ENCODE measurements at places on chromosomes 6 and 20.
A peak's percentile ranks its signal among the peaks of the same experiment; 100 is the strongest.

- DNase-seq: peak; percentile 48
These were observed 163.6 kb upstream of the CENPW start for GRCh38 chr6:126176282-126176681.

DNA sequence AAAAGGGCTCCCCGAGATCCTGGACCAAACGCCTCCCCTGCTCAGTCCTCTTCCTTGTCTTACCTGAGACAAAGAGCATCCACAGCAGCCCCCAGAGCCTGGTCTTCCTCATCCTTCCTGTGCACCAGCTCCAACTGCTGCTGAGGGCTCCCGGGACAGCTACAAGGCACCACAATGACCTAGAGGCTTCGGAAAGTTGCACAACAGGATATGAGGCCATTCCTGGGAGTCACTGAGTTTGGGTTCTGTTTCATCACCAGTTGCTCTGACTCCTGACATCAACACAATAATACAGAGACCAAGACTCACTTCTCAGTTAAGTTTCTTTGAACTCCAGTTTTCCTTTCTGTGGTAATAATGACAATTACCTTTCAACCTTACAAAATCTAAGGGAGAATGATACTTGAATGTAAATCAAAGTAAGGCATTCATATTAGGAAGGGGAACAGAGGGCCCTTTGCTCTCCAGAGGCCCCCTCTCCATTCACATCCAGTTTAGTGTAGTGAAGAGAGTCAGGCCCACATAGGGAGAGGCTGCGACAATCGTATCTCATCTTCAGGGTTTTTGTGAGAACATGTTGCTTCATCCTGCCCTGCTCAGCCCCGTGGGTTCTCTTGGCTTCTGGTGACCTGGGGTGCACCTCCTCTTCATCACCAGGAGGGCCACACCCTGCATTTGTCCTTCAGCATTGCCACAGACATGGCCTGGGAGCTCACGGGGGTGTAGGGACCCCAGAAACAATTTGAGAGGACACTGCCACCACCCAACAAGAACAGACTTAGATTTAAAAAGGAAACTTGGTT lies at the start of gene TREM1:
Gene TREM1, minus strand, starts transcription at position 139 of the 803 bp plus-strand sequence. Its CDS starts 27 bp downstream, at position 112.
- DNase-seq: peak; percentile 6

- no peak for DNase-seq
These were observed 10.4 kb downstream of the FAM210B start for GRCh38 chr20:56369179-56369578.

- DNase-seq: no peak
These were observed 18.4 kb upstream of the MICA start for GRCh38 chr6:31385041-31385440.

DNA sequence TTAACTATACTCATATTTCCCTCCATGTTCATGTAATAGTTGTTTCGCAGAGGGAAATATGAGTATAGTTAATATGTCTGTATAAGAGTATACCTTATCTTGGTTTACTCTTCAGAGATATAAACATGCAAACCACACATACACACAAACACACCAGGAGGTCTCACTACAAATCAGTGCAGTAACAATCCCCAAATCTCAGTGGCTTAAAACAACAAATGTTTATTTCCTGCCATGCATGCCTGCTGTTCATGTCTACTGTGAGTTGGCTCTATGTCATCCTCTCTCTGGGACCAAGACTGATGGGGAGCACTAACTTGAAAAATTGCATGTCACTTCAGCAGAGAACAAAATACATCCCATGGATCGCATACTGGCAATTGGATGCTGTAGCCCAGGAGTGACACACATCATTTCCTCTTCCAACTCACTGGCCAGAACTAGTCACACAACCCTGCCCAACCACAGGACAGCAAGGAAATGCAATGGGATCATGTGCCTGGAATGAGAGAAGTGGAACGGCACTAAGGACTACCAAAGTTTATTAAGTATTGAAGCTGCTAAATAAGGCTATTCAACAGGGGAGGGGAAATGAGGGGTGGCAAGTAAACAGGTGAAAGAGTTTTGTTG lies 89.0 kb upstream of the DTNBP1 start:
- no peak for DNase-seq

DNA sequence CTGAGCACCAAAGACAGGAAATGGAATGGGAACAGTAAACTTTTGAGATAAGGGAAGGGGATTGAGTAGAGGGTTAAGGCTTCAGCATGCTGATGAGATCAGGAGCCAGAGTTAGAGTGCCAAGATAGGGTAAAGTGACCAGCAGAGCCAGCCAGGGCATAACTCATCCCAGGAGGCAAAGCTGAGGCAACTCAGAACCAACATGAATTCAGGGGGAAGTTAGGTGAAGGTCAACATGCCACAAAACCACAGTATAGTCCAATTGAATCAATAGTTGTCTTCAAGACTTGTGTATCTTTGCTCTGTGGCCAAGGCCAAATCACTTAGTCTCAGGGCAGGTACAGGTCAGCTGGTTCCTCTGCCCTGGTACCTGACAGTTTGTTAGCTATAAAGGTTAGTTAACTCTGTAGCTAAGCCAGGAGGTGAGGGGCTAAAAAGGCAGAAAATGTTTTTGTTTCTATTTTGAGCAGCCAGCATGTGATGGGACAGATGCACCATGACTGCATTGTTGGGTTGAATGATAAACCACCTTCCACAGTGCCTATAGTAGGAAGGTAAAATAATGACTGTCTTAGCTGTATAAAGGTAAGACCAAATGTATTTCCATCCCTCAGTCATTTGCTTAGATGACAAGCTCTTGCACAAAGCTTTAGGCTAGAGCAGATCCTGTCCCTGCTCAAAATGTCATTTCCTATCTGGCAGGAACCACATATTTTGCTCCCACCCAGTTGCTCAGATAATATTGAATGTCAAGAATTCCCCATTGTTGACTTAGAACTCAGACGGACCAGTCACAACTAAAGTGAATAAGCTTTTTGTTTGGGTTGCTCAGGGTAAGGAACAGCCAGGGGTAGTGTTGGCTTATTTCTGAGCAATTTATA lies 15.8 kb downstream of the RNF8 start:
- DNase-seq: no peak
